ENCODE measurements at places on chromosomes 4 and X. TPM values are rescaled to one million over a fixed set of nuclear protein-coding genes. Genes with fewer than 3 reads are reported as not detected.

The CLDN34 gene
- total RNA-seq, result not detected

The RPS6KA6 gene
- total RNA-seq, result 30.0 TPM

The TCP11X2 gene
- 1.9 TPM for total RNA-seq

The MAGEC1 gene
- not detected for total RNA-seq

The CYP4V2 gene
- 15.0 TPM for total RNA-seq

The IL15 gene
- total RNA-seq, result 0.94 TPM

The DMP1 gene
- total RNA-seq, result not detected

The THOC2 gene
- total RNA-seq, result 143 TPM

The CXCL1 gene
- total RNA-seq, result not detected

The PF4V1 gene
- not detected for total RNA-seq

The NEK1 gene
- 28.8 TPM for total RNA-seq

The RAB33A gene
- 29.1 TPM for total RNA-seq

The SMARCAD1 gene
- total RNA-seq, result 140 TPM

The PFKFB1 gene
- 0.31 TPM for total RNA-seq

The RHOH gene
- not detected for total RNA-seq

The TRMT2B gene
- total RNA-seq, result 9.7 TPM

The MAOA gene
- total RNA-seq, result 7.8 TPM

The DCTD gene
- total RNA-seq, result 24.4 TPM

The CLGN gene
- 5.0 TPM for total RNA-seq

The SMAD1 gene
- total RNA-seq, result 41.0 TPM

The POLN gene
- total RNA-seq, result 7.8 TPM

The PRRG1 gene
- 5.0 TPM for total RNA-seq

The VCX2 gene
- total RNA-seq, result not detected

The GRK4 gene
- 37.6 TPM for total RNA-seq

The NSG1 gene
- 220 TPM for total RNA-seq

The AMTN gene
- total RNA-seq, result not detected

The STK32B gene
- total RNA-seq, result 38.5 TPM

The STARD8 gene
- total RNA-seq, result 2.2 TPM

The TDO2 gene
- 0.63 TPM for total RNA-seq

The VCX3A gene
- not detected for total RNA-seq

All from parietal lobe (tissue), 2 donors.